ENCODE measurements at places on chromosomes 11 and 22.

DNA sequence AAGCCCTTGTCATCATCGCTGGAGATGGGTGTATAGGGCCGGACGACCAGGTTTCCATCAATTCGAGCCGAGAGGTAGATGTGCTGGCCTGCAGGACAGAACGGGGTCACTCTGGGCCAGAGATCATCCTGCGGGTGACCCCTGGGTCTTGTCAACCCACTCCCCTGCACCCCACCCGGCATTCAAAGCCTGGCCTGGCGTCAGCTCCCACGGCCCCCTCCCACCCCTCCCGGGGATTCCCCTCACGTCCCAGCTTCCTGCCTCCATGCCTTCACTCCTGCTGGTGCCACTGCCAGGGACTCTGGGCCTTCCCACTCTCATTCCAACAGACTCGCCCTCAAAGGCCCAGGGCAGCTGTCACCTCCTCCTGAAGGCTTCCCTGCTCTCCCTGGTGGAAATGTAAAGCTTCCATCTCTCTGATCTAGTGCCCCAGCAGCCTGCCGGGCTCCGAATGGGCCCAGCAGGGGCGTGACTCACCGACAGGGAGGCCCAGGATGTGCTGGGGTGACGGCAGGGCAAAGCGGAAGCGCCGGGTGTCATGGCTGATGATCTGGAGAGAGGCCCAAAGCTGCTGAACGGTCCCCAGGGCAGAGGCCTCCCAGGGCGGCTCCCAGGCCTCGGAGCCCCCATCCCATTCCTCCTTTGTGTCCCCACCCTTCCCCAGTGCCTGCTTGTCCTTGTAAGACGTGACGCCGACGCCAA is 9.3 kb downstream of the ATP5MGL start:
- DNase-seq: no peak

- no peak for DNase-seq
Observed at GRCh38 chr11:22677153-22677903, 10.9 kb downstream of the GAS2 start.

DNA sequence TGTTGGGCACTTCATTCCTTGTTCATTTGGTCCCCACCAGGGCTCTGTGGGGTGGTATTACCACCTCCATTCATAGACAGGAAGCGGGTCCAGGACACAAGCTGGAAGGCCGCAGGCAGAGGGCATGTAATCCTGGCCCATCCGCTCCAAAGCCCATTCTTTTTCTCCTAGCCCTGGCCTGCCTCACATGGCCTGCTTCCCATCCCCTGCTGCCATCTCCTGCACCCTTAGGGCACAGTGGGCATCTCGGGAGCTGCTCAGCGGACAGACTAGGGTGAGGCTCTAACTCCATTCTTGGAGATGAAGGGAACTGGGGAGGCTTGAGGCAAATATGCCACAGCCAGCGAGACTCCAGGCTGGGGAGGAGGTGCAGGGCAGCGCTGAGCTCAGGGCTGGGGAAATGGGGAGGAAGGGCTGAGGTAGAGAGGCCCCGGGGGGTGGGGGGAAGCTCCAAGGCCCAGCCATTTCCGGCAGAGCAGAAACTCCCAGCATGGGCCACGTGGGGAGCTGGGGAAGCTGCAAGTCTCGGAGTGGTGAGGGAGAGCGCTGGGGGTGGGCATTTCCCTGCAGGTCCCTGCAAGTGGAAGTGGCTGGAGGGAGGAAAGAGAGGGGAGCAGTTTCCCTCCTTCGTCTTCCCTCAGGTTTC is 14.3 kb upstream of the BCL9L start:
- no peak for DNase-seq

- DNase-seq: no peak
Observed at GRCh38 chr22:31948002-31948401, 3.7 kb downstream of the YWHAH start.

DNA sequence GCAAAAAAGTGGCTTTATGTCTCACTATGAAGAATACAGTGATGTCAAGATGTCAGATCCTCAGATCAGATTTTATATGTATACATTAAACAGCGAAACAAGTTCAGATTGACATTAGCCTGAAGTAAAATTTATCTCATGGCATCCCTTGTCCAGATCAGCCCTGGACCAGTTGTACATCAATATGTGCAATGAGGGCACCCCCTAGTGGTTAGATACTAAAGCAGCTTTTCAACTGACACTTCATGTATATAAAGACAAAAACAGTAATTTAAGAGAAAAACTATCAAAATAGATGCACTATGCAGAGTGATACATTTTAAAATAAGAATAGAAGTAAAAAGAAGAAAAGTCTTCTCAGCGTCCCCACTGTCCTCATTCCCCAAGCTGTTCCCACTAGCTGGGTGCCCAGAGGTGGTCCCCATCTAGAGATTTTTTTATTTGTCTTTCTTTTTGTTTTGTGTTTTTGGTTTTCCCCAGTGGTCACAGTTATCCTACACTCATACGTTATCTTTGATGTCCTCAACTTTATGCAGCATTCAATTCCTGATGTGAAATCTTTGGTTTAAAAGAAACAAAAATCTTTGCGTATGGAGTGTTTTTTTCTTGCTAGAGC is 2193.4 kb upstream of the RAG2 start:
- no peak for DNase-seq

DNA sequence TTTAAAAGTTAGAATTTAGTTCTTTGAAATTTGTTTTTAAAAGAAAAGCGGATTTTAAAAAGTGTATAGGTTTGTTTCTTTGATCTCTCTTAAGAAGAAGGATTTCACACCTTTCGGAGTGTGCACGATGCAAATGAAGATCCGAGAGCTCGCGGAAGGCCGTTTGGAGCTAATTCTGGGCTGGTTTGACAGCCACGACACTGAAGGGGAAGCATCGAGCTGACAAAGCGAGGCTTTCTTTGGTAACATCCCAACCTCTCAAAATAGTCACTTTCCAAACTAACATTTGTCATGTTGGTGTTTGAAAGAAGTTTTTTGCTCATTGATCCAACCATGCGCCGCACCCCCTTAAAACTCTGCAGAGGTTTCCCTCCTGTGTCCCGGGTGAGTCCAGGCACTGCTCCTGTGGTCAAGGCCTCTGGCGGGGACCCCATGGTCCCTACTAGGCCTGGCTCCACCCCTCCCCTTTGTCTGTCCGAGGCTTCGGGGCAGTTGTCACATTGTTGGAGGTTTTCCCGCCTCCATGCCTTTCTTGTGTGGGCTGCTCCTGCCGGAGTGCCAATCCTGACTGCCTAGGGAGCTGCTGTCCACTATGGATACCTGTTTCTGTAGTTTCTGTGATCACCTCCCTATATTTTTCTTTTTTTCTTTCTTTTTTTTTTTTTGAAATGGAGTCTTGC is 39.7 kb downstream of the MPPED1 start:
- no peak for DNase-seq

DNA sequence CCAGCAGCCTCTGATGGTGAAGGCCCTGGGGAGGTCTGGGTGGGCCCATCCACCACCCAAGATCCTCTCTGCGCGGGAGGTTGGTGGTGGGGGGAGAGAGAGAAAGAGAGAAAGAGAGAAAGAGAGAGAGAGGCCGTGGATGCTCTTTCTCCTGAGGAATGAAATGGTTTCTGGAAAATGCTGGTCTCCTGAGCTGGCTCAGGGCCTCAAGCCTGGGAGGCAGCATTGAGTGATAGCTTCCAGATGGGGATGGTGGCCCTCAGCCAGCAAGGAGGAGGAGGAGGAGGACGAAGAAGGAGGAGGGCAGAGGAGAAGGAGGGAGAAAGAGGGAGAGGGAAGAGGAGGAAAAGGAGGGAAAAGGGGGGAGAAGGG is 4.6 kb downstream of the TSPAN32 start:
- DNase-seq: peak; percentile 93

- no peak for DNase-seq
Observed at GRCh38 chr22:48240148-48240934, 1477.9 kb downstream of the TBC1D22A start.

DNA sequence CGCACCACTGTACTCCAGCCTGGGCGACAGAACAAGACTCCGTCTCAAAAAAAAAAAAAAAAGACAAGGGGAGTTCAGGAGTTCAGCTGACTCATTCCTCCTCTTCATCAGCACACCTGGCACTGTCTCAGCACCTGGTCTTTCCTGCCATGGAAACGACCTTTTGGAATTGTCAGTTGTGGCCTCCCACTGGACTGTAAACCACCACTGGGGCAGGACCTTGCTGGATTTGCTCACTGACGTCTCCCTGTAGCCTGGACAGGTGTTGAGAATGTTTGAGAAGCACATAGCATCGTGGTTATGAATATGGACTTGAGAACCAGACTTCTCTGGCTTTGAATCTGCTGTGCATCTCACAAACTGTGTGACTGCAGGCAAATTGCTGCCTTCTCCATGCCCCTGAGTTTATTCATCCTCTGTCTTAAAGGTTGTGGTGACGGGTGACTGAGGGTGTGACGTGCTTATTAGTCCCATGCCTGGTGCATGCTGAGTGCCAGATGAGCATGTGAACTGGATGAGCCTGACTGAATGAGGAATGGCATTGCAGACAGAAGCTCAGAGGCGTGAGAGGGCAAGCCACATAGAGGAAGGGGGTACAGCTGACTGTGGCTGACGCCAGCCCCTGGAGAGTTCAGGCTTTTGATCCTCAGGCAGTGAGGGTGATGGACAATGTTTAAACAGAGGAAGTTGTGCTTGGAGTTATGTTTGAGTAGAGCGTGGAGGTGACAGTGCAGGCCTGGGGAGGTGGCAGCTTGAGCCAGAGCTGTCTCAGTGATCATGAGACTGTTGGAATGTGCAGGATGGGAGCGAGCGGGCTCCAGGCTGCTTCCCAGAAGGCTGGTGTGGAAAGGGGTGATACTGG is 12.7 kb downstream of the TOM1 start:
- no peak for DNase-seq

- peak; percentile 84 for DNase-seq
Observed at GRCh38 chr22:48639896-48640748, 1187.6 kb downstream of the BRD1 start.

DNA sequence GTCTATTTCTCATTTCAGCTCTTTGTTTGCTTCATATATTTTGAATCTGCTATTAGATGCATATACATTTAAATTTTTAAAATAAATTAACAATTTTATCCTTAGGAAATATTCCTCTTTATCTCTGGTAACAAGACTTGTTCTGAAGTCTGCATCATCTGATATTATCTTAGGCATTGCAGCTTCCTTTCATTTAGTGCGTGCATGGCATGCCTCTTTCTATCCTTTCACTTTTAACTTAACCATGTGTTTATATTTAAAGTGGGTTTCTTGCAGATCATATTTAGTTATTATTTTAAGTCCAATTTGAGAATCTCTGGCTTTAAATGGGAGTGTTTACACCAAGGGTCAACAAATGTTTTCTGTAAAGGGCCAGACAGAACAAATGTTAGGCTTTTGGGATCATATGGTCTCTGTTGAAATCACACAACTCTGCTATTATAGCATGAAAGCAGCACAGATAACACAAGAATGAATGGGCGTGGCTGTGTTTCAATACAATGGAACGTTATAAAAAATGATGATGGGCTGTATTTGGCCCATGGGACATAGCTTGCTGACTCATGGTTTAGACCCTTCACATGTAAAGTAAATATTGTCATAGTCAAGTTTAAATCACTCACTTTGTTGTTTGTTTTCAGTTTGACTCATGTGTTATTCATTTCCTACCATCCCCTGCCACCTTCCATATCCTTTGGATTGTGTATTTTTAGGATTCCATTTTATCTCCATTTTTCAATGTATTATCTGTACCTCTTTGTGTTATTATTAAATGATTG is 83.9 kb upstream of the SNX19 start:
- no peak for DNase-seq

GRCh38 chr11:34926101-34926830 is 9.8 kb downstream of the PDHX start:
- DNase-seq: no peak

DNA sequence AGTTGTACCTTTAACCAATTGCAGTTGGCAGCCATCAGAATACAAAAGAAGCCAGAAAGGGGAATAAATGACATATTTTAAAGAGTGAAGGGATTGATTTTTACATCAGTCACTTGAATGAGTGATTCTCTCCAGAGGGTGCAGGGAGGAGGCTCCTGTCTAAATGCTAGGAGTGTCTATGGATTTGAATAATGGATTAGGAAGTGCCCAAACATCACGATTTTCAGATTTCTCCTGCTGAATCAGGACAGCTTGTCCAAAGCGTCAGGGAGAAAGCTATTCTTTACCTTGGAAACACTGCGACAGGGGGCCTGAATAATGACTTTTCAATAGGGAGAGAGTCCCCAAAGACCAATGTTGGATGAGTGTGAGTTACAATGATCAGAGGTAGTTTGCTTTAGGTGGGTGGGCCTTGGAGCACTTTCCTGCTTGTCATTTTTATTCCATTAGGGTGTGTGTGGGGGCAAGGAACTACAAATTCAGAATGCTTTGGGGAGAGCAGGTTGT is 735.5 kb downstream of the KCNA4 start:
- DNase-seq: no peak

DNA sequence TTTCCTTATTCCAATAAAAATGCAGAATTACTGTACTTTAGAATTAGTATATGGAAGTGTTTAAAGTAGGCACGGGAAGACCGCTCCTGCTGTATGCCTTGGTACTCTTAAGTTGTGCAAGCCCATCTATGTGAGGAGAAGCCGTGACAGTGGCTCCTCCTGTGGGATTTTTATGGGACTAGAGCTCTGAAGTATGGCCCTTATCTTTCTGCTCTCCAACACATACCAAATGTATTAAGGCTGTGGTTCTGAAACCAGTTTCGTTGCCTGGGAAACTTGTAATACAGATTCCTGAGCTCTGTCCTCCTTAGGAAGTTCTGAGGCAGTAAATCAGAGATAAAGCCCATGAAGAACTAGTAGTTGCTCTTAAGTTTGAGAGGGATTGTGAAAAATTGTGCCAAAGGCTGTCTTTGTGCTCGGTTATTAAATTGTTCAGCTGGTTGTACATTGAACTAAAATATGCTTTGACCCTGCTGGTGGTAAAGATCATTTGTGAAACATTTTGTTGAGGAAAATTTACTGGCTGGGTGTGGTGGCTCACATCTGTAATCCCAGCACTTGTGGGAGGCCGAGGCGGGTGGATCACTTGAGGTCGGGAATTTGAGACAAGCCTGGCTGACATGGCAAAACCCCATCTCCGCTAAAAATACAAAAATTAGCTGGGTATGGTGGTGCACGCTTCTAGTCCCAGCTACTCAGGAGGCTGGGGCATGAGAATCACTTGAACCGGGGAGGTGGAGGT is 29.3 kb downstream of the RTN3 start:
- no peak for DNase-seq

- no peak for DNase-seq
Observed at GRCh38 chr11:61784506-61784805, 7.9 kb downstream of the TMEM258 start.

DNA sequence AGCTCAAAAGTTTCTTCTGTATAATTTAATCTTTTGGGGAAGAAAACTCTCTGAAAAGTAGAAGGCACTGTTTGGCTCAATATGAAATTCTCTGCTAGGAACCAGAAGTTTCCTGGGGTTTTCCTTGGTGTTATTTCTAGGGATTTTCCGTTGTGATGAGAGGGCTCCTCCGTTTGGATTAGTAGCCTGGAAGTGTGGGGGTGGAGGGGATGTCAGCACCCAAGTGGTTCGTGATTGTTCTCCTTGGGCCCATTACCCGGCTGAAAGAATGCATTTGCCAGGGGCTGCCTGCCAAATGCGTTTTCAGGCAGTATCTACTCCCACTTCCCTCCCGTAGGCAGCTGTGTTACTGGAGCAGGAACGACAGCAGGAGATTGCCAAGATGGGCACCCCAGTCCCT is 4.3 kb downstream of the SF3B2 start:
- no peak for DNase-seq
